ENCODE measurements at places on chromosomes 5 and 9.
A peak's percentile ranks its signal among the peaks of the same experiment; 100 is the strongest.

DNA sequence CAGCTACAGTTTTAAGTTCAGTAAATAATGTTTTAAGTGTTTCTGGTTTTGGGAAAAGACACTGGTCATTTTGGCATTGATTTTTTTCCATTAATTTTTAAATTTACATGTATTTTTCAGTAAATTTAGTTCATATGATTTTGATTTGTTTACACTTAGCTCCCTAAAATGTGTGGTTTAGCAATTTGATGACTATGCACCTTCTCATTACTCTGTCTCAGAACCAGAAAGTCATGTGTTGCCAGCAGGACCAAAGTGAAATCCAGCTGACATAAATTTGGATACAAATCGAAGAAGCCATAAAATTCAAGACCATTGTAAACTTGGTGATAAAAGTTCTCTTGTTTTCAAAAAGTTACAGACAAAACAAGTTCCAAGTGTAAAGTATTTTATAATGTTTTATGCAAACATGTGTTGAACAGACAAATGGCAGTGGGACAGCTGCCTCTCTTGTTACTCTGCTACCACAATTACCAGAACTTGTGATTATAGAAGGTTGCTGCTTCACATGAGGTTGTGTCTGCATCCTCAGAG, 354.8 kb downstream of the NR2F1-AS1 start:
- no peak for DNase-seq

DNA sequence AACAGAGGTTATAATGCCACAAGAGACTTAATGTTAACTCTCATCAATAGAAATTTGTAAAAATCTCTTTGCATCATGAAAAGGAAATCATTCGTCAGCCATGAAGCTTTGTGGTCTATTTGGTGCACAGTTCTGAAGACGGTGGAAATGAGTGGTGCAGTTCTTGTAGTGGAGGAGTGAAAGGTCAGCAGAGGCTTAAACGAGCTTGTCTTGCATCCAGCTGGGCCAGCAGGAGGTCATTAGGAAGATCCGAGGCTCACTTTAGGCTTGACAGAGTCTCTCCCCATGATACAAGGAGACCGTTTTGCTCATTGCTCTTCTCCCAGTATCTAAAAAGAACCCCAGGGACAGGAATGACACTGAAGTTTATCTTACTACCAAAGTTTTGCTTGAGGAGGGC, 440.8 kb downstream of the BNC2 start:
- no peak for DNase-seq

DNA sequence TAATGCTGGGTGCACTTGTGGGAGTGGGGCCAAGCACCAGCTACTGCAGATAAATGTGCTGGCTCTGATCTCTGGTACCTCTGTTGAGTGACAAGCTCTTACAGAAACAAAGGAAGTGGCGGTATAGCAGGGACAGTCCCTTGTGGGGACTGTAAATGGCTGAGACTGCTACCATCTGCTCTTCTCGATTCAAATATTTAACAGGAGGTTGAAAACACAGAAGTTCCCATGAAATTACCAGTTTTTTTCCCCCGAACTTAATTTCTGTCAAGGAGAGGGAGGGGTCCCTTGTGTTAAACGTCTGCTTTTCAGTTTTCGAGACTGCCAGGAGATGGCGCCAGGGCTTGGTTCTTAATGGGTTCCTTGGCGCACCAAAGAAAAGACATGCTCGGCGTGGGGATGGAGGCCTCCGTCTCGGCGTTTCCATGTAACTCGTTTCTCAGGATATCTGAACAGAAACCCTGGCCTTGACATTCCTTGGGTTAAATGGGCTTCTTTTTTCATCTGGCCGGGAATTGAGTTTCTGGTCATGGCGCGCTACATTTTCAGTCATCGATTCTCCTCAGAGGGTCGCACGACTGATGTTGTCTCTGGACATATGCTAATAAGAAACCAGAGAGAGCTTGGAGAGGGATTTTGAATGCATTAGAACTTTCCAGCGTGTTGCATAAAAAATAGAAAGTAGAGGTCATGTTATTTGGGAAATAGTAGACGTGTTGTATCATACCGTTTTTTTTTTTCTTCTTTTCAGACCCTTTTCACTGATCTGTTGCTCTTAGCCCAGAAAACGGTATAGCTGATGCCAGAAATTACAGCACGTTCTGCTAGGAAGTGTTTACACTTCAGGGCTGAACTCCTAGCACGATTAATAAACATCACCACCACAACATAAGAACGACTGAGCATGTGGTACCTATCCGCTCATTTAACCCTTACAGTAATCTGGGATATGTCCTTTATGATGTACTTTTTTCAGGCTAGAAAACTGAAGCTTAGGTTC, 64.0 kb downstream of the CARTPT start:
- peak; percentile 90 for DNase-seq

DNA sequence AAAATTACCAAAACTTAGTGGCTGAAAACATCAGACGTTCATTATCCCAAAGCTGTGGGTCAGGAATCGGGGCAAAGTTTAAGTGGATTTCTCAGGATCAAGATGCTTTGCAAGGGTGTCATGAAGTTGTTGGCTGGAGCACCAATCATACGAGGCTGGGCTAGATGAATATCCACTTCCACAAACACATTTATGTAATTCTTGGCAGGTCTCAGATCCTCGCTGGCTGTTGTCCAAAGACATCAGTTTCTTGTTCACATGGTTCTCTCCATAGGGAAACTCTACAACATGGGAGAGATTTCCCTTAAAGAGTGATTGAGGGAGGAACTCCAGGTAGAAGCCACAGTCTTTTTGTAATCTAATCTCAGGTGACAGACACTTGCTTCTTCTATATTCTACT, 20.2 kb upstream of the CCDC192 start:
- DNase-seq = no peak

- DNase-seq = no peak
Observed at GRCh38 chr5:109989161-109989560, 299.4 kb downstream of the MAN2A1 start.

DNA sequence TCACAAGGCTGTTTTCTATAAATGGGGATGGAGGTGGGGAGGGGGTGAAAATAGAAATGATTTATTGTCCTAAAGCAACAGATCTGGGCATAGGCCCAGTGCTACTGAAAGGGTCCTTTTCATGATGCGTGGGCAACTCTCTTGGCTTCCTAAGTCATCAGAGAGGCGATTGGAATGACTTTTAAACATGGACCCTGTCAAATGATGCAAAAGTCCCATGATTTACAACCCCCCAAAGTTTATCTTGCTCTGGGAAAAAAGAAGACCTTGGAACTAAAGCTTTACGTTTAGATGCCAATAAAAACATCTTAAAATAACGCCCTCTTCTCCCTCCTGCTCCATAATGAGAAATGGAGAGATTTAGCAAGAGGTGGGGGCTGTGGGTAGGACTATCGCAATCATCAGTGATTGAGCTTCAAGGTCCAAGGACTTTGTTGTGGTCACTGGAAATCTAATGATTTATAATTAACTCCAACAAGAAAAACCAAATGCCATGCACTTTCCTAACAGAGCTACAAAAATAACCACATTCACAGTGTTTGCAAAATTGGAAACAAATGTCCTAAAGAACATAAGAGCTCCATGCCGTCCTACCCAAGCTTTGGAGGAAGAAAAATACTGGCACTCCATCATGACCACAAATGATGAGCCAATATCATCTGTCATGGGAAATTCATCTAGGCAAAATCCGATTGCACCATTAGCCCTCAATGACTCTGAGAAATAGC, 167.5 kb upstream of the CLINT1 start:
- DNase-seq = no peak

GRCh38 chr5:172973127-172973916, 10.2 kb upstream of the ATP6V0E1 start:
- no peak for DNase-seq

GRCh38 chr5:154728939-154729588, 26.1 kb upstream of the LARP1 start:
- DNase-seq = no peak

- no peak for DNase-seq
Observed at GRCh38 chr5:80930940-80931339, 29.2 kb upstream of the RASGRF2 start.

DNA sequence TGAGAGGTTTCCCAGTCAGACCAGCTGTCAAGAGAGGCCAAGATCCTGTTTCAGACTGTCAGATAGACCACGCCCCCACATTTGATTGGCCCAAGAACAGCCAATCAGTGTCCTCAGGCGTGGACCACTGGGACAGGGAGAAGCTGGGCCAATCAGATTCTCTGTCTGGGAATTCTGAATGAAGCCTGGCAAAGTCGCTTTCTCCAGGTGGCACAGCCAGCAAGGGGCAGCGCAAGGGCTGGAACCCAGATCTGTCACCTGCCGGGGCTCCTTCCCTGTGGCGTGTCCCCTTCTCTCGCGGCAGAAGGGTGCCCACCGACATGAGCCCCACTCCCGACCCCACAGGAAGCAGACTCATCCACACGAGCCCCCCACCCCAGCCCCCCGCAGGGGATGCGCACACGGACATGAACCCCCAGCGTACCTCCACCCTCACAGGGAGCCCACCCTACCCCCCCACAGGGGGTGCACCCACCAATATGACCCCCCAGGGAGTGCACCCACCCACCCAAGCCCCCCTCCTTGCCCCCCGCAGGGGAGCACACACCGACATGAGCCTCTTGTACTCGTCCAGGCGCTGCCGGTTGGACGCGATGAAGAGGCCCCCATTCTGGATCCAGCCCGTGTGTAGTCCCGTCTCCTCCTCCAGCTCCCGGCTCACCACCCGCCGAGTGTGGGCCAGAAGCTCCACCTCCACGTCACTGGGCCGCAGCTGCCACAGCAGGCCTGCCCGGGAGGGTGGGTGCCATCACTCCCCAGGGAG, 6.1 kb downstream of the SARDH start:
- peak; percentile 55 for DNase-seq

GRCh38 chr5:14186059-14186830, 43.1 kb downstream of the TRIO start:
- no peak for DNase-seq

GRCh38 chr5:53037141-53037859, 48.1 kb downstream of the ITGA2 start:
- DNase-seq = no peak

- peak; percentile 43 for DNase-seq
Observed at GRCh38 chr5:127029581-127030258, 638 bp downstream of the MARCHF3 start.

DNA sequence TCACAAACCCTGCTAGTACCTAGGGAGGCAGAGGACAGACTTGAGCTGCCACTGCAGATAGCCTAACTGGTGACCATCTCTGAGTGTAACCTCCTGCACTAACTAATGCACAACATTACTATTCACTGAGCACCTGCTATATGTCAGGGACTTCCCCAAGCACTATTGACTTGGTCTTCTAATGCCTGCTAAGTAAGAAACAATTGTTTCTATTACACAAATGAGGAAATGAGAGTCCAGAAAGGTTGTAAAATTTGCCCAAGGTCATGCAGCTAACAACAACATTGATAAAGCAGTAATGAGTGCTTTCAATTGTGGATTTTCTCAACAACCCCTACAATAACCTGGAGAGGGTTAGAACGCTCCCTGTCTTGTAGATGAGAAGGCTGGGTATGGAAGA, 183.7 kb downstream of the ZNF462 start:
- DNase-seq = no peak

DNA sequence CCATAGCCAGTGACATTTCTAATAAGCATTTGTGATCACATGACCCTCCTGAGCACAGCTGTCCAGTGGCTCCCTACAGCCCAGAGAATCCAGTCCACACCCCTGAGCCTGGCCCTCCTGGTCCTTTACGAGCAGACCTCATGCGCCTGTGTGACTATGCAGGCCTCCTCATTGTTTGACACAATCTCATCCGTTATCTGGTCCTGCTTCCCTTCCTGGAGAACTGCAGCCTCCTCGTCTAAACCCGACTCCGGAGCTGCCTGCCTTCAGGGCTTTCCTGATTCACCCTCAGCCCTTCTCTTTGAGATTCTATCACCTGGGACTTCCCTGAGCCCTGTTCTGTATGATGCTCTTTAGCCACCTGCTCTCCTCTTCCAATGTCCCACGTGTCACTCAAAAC, 79.7 kb downstream of the GPR21 start:
- no peak for DNase-seq

GRCh38 chr9:95980262-95981125, 105.0 kb downstream of the ERCC6L2 start:
- DNase-seq = no peak

DNA sequence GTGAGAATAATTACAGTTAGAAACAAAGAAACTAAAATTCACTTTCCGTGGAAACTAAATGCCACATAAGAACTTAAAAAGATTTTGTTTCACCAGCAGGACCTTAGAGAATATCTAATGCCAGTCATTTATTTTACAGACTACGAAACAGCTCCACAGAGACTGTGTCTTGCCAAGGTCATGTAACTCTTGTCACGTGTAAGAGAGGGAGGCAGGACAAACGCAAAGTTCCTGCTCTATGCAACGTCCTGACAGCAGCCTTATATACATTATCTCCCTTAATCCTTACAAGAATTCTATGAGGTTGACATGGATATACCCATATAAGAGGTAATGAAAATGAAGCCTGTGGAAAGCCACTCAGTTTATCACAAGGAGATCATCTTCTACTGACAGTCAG, 39.4 kb downstream of the CTNNAL1 start:
- DNase-seq = no peak

DNA sequence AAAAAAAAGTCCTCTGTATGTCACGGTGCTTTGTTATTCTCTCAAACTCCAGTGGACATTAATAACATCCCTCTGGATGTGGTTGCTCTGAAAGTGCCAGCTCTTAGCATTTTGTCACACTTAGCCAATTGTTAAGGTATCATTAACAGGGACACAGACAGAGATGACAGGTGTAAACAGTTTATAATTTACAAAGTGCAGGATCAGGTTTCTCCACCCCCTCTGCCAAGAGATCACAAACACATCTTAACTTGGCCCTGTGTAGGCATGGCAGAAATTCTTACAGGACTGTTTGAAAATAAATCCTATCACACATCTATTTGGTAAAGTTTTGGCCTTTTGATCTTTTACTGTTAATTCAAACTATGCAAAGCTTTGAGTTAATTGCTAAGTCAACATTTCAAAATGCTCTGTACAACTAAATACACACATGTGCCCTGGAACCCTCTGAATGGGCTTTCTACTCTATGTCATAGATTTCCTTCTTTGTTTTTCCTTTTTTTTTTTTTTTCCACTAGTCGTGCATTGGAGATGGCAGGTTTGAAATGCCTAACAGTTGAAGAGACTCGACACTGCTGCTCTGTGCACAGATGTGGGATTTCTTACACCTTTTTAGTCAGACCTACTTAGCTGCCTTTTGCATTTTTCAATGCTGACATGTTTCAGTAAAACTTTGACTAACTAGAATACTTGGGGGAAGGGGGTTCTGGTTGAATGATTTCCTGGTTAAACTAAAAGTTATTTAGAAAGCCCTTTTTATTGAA, 41.7 kb downstream of the SEMA6A start:
- no peak for DNase-seq

- DNase-seq = no peak
Observed at GRCh38 chr5:142438573-142438972, 113.8 kb upstream of the SPRY4 start.
